ENCODE measurements at places on chromosomes 13 and 19.

DNA sequence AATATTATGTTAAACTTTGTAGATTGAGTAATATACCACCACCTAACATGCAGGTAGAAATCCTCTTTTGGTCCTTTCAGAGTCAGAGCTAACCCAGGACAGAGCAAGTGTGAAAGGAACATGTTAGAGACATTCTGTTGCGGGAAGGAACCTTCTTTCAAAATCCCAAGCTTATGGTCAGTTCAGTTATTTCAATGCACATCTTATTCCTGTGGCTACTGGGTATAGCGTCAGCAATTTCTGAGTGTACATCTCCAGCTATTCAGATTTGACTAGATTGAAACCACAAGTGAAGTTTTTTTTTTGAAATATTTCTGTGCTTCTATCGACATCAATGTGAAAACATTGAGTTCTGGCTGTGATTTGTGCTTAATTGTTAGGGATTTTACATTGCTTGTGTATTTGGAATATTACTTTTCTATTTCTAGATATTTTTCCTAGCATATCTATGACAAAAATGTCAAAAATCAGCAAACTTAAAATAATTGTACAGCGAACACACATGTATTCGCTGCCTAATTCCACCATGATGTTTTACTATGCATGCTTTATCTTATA is 165.3 kb downstream of the LMO7 start:
- no peak for DNase-seq

- no peak for DNase-seq
Measured at GRCh38 chr19:34767951-34768350, 5.1 kb downstream of the ZNF599 start.

DNA sequence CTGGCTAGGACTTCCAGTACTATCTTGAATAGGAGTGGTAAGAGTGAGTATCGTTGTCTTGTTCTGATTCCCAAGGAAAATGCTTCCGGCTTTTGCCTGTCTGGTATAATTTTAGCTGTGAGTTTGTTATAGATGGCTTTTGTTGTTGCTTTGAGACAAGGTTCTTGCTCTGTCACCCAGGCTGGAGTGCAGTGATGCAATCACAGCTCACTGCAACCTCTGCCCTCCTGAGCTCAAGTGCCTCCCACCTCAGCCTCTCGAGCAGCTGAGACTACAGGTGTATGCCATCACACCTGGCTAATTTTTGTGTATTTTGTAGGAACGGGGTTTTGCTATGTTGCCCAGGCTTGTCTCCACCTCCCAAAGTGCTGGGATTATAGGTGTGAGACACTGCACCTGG is 6.1 kb upstream of the ZNF543 start:
- no peak for DNase-seq

DNA sequence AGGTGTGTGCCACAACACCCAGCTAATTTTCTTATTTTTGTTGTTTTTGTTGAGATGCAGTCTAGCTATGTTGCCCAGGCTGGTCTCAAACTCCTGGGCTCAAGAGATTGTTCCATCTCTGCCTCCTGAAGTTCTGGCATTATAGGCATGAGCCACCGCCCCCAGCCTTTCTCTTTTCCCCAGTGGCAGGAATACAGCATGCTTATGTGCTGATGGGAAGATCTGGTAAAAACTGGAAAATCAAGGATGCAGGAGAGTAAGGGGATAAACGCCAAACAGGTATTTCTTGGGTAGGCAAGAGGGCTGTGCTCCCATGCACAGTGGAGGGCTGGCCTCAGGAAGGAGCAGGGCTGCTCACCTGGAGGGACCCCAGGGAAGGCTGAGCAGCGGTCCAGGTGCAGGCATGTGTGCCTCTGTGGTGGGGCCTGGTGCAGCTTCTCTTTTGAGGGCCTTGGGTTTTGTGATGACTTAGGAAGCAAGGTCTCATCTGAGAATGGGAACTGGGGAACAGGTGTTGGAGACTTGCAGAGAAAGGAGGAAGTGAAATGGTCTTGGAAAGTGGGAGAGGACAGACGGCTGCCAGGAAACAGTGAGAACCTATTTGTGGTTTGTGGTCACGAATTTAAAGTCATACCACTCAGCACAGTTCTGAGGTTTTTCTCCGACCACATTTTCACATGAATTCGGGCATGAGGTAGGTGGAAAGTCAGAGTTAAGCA is 106.5 kb downstream of the TEX26 start:
- peak; percentile 50 for DNase-seq

- DNase-seq: no peak
Measured at GRCh38 chr19:3330047-3330446, 36.3 kb upstream of the NFIC start.

DNA sequence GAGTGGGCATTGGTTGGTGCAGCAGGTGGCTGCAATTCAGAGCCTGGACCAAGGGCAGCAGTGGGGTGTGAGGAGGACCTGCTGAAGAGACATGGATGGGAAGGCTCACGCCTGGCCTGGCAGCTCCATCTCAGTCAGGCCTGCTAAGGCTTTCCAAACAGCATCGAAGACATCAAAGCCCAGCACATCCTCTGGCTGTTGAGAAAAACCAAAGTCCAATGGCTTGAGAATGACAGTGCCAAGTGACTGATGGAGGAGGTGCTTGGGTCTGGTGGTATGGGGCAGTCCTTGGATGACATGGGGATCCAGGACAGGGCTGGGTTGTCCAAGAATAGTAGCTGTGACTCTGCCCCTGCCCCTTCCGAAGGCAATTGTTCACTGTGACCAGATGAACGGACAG is 19.0 kb upstream of the XPO4 start:
- DNase-seq: no peak

- no peak for DNase-seq
Measured at GRCh38 chr13:82480415-82480814, 1401.9 kb downstream of the SLITRK1 start.

DNA sequence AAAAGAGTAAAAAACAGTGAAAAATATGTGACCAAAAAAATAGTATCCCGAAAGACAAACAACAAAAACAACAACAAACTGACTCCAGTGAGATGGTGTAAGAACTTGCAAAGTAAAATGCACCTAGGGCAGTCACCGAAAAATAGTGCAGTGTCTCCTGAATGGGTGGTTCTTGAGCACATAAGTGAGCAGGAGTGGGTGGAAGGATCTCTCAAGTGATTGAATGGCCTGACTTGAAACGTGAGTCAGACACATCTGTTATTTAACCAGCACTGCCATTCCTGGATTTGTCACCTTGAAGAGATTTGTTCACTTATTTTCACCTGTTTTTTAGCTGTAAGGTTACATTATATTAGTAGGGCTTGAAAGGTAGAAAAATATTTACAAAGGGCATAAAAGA is 3.5 kb downstream of the ZNF738 start:
- no peak for DNase-seq

All from coronary artery (tissue), 2 donors.